Activated CD4-positive, CD25-positive, alpha-beta regulatory T cell treated with anti-CD3 and anti-CD28 coated beads, Interleukin-2, amount 50 U/mL, for 72 hours (primary cell): ENCODE measurements at places on chromosomes 12 and 14.

DNA sequence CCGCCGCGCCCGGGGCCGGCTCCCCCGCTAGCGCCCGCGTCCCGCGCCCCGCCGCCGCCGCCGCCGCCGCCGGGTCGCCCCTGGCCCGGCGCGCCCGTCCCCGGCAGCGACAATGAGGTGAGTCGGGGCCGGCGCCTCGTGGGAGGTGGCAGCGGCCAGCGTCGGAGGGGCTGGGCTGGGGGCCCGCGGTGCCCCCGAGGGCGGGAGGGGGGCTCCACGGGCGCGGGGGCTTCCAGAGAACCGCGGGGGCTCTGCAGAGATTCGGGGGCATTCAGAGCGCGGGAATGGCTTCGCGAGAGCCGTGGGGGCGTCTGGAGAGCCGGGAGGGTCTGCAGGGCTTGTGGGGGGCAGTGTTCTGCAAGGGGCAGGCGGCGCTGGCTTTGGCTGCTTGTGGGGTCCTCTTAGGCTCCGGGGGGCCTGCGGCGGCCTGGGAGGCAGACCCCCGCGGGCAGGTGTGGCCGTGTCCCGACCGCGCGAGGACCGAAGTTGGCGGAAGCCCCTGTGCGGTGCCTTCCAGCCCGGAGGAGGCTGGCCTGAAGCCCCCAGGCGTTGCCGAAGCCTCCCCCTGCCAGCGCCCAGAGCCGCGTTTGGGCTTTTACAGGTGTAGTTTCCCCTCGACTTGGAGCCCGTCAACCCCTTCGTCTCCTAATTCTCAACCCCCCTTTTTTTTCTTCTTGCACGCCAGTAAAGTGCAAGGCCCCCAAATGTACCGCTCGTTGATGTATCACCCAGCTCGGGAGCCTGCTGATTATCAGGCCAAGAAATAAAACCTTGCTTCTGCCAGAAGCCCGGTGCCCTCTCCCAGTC lies 93.1 kb upstream of the EVL start:
- no peak for DNase-seq

GRCh38 chr14:74515891-74516412 lies 22.4 kb downstream of the ISCA2 start:
- no peak for DNase-seq

- no peak for DNase-seq
These were observed 144.4 kb downstream of the EFCAB11 start for GRCh38 chr14:89810101-89810500.

DNA sequence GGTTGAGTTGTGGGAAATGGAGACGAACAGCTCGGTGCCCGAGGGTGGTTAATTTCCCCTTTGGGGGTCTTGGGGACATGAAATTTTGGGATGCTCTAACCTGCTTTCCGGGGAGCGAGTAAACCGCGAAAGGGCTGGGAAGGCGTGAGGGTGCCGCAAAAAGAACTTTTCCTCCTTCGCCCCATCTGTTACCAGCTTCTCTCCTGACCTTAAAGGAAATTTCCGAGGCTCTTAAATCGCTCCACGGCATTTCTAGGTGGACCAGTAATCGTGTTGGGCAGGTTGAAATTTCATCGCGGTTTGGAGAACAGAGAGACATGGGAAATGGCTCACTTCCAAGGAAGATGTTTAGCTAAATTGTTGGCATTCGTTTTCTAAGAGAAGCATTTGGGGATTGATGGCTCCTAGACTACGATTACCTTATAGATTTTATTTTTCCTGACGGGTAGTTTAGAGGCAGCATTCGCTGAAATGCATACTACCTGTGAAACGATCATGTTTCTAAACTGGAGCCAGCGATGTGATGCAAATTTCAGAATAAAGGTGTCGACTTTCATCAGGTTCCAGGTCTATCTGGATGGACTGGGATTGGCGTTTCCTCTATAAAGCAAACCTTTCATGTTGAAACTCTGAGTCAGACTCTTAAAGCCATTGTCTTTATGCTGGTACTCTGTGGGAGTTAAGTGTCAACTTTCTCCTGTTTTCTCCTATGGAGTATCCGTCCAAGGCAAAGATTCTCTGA lies 414.5 kb downstream of the PCNX1 start:
- DNase-seq: no peak

DNA sequence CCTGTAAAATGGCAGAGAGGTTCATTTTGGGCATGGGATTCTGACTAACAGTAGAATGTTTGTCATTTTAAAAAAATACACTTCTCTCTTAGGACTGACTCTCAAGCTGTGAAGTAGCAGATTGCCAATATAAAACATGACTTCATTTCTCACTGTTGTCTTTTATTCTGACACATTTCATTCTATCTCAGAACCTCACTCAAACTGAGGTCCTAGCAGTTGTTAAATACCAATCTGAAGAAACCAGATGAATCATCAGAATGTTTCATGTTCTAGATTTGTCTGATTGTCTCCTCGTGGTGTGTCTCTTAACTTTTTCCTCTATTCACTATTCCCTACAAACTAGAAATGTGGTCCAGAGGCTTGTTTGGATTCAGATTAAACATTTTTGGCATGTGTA lies 276.5 kb upstream of the NPAS3 start:
- no peak for DNase-seq

DNA sequence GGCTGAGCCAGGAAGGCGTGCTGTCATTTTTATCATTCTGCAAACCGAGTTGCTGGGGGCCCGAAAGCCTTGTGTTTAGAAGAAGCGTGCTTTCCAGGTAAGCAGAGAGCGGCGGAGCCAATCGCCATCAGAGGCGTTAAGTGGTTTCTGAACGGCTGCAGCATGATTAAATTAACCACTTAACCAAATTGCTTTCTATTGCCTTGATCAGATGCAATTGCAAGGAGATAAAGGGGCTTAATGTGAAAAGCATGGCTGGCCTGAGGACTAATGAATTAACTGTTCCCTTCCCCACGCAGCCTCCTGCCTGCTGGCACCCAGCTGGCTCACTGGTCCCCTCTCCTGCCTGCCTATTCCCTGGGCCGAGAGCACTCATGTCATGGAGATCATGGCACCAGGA lies 36.6 kb upstream of the CHGA start:
- DNase-seq: no peak

- DNase-seq: peak; percentile 72
These were observed 17.8 kb upstream of the HDAC7 start for GRCh38 chr12:47837190-47838171.

GRCh38 chr12:90653040-90653439 lies 301.9 kb downstream of the CCER1 start:
- no peak for DNase-seq

DNA sequence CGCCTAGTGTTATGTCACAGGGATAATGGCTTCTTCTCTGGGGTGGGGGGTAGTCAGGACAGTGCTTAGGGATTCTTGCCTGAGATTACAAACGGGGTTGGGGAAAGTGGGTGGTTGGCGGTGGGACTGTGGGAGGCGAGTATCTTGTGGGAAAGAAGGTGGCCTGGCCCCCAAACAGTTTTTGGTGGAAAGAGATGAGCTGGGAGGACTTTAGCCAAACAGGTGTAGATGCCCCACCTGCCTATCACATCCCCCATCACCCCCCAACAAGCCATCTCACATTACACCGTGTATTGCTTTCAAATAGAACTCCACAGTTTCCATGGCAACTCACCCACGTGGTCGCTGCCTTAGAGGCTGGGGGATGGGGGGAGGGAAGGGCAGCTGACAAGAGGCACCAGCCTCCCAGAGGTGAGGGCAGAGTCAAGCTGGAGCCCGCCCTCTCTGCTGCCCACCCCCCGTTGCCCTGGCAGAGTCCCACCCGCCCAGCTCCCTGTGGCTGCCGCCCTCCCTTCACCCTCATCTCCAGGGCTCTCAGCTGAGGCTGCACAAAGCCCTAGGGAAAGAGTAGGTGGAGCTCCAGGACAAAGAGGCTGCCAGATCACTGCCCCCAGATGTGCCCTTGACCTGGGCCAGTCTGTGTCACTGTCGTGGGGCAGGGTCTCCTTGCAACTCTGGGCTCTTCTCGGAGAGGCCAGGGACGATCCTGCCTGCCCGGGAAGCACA lies 98.3 kb downstream of the LRRC74A start:
- no peak for DNase-seq

- DNase-seq: no peak
These were observed 186.2 kb downstream of the NRXN3 start for GRCh38 chr14:78356391-78356790.

GRCh38 chr14:79475887-79476532 lies 735.3 kb downstream of the DIO2 start:
- DNase-seq: no peak

DNA sequence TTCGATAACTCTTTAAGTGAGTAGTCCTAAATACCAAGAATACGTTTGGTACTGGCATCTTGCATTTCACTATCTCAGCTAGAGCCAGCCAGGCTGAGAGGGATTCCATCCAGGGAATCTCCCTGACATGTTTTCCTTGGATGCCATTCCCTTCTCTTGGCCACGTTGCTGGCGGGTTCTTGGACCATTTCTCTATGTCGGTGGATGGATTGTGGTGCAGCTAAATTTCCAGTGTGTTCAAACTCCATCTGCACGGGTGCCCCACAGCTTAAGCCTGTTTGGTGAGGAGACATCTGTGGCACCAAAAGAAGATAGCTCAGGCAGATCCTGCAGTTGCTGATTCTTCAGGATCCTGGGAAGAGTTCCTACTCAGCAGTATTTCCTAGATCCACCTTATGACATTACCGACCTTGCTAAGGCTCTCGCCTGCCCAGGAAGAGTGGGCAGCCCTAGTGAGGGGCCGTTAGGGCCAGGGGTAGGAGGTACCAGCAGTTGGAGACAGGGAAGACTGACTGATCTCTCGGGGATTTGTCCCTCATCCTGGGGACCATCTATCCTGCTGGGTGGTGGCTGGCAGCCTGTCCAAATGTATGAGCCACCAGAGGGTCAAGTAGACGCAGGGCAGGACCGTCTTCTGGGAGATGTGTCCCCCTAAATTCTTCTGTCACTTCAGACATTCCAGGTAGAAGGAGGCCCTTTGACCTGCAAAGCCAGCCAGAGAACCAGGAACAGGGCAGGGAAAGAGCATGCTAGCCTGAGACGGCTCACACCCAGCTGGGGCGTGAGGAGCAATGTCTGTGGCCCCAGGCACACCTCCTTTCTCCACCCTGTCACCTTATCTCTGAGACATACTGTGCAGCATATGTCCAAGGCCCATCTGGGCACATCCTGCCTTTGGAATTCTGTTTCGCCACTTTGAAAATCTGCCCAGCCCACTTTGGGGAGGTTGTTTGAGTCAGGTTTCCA lies 72.6 kb upstream of the CAPRIN2 start:
- DNase-seq: no peak

GRCh38 chr12:12278899-12279298 lies 12.1 kb upstream of the LRP6 start:
- no peak for DNase-seq

DNA sequence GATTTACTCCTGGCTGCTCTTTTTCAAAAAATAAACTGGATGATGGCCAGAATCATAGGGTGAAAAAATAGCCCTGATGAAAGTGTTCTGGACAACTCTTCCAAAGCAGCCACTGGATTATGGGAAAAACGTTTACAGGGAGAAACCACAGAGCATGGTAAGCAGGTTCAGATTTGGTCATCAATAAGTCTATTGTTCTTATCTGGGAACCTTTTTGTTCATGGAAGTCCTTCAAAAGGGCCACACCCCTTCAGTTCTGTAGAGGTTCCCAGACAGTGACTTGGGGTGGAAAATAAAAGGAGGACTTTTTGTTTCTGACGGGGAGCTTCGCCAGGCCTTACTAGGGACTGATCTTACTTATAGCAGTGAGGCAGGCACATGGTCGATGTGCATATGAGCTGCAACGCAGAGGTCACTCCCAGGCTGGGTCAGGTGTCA lies 117.4 kb upstream of the SLC38A2 start:
- no peak for DNase-seq

GRCh38 chr14:73105050-73105449 lies 31.3 kb upstream of the PSEN1 start:
- DNase-seq: no peak

DNA sequence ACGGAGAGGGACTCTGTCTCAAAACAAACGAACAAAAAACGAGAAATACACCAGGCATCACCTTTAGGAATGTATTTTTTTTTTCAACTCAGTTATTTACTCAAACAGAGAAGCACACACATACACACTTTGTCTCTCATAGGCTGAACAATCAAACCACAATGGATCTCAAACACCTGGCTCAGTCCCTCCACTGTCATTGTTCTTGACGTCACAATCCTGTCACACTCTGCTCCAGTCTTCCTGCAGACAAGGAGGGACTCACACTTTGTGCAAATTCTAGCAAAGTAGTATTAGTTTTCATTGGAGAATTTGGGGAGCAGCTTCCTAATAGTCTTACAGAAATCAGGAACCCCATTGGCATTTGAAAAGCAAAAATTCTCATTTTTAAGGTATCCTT lies 727.8 kb downstream of the BCL11B start:
- no peak for DNase-seq

DNA sequence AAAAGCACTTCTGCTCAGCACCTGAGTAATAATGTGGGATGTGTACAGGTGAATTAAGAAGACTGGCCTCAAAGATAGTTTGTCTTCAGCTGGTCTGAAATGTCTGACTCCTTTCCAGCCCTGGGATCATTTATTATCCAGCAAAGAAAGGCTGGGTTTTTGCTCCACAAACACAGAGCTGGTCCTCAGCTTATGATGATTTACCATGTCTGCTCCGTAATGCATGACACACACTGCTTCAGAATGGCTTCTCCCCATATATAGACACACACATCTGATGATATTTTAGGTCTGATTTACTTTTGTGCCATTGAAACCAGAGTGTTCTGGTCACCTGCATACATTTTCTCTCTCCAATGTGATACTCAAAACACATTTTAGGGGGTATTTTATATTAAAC lies 225.0 kb downstream of the SLC25A21 start:
- no peak for DNase-seq

- DNase-seq: no peak
These were observed 49.2 kb downstream of the FGD4 start for GRCh38 chr12:32448586-32448985.

DNA sequence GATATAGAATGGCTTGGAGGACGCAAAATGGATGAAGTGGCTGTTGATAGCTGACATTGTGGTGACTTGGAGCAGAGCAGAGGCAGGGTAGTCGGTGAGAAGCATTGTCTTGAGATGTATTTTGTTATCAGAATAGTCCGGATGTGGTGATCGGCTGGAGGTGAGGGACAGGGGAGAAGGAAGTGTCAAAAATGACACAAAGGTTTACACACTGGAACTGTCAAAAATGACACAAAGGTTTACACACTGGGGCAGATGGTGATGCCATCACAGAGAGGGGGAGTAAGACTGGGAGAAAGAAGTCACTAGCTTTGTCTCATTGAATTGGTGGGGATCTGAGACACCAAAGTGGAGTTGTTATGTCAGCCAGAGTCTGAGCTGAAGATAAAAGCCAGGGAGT lies 30.1 kb downstream of the CDKL1 start:
- no peak for DNase-seq
